T-helper 9 cell (primary cell): ENCODE measurements at places on chromosomes 16 and 17.

- DNase-seq = no peak
Observed at GRCh38 chr16:24427840-24428239, 111.5 kb upstream of the RBBP6 start.

GRCh38 chr17:58920773-58921172 lies 165.1 kb downstream of the PPM1E start:
- no peak for DNase-seq

DNA sequence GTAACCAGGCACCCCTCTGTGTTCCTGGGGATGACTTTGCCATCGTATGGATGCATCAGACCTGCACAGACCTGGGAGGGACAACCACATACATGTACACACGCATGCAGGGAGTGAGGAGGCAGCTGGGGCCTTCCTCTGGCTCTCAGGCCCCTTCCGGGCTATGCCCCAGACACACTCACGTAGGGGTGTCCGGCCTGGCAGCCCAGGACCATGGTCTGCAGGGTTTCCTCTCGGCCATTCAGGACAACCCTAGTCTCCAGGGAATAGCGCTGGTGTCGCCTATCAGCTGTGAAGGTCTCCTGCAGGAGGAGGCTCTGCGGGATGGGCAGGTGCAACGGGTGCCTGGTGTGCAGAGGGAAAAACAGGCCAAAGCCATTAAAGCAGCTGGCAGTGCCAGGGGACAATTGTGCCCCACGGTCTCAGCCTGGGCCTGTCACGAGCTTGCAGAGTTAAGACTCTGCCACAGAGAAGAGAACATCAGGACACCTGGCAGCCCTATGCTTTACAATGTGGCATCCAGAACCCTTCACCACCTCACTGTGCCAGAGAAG lies 101.4 kb downstream of the RMI2 start:
- no peak for DNase-seq

DNA sequence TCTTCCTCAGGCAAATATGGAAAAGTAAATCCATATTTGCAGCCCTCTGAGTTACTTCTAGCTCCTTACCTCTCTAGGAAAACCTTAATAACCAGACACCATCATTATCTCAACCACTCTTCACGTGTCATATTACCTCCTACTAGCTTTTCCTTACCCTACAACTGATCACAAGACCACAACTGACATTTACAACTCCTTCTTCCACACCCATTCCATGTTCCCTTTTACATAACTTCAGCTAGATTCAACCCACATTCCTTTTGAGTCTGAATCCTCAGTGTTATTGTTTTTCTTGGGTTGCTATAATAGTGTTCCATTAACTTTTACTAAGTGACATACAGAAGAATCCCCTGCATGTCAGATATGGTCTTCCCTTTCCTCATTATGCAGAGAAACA lies 4.7 kb upstream of the OR1E2 start:
- DNase-seq = no peak

DNA sequence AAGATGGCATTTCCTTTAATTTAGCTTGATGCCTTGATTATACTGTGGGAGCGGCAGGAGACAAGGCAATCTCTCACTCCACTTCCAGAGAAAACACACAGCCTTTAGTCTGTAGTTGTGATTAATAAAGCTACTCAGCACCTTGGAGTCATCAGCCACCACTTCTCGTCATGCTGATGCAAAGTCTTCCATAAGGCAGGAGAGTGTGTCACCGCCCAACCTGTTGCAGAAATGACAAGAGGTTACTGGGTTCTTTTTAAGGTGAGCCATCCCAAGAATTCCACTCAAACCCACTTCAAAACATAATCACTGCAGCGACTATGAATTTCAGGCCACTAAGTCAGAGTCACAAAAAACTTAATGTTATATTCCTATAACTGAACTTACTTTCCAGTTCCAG lies 223.9 kb upstream of the TOX3 start:
- DNase-seq = no peak

GRCh38 chr17:77935121-77935571 lies 23.4 kb upstream of the TNRC6C start:
- no peak for DNase-seq

DNA sequence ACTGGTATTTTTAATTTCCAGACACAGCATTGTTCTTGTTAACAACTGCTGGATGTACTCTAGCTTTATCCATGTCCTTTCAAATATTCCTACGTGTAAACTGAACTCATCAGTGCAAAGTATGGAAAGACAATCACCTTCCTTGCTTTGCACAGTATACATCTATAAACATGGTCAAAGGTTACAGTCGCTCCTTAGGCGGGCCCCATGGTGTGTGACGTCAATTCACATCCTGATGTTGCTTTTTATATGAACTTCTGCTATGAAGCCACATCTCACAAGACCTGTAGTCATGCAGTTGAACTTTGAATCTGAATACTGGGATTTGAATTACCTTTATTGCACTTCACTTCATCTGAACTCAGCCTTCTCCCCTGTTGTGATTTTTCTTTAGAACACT lies 447.6 kb upstream of the PSMD7 start:
- no peak for DNase-seq

DNA sequence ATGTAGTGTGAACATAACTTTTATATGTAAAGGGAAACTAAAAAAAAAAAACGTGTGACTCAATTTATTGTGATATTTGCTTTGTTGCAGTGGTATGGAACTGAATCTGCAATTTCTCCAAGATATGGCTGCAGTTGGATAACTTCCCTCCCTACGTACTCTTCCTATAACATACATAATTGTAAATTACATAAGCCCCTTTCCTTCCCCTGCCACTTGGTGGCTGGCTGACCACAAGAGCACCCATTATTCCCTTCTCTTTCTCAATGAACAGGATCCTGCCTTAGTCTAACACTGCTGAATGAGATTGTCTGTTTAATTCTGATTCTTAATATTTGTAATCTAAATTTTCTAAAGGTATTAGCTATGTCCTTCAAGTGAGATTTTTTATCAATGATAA lies 27.8 kb downstream of the CCL4 start:
- DNase-seq = no peak

DNA sequence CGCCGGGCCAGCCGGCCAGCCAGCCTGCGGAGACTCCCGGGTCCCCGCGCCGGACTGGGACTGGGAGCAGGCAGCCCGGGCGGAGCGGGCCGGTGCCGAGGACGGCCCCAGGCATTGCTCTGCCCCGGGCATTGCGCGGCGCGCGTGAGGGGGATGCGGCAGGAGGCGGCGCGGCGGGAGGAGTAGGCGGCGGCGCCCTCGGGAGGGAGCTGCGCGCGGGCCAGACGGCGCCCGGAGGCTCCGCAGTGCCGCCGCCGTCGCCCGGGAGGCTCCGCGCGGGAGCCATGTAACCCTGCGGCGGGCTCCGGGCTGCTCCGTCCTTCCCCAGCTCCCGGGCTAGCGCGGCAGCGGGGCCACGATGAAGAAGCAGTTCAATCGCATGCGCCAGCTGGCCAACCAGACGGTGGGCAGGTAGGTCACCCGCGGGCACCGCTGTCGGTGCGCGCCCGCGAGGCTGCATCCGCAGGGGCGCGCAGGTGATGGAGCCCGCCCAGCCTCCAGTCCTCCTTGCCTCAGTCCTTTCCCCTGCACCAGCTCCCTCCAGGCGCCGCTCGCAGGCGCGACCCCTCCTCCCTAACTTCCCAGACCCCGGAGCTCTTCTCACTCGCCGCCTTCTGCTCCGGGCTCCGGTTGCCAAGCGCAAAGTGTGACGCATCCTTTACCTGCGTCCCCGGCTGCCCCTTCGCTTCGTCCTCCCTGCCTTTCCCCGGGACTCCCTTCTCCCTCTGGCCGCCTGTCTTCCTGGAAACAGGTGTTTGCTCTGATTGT lies at the start of gene ARHGAP44:
ARHGAP44 (plus strand) TSS at position 18 of the 768 bp plus-strand sequence; CDS start at position 359, 341 bp downstream.
- DNase-seq = no peak

DNA sequence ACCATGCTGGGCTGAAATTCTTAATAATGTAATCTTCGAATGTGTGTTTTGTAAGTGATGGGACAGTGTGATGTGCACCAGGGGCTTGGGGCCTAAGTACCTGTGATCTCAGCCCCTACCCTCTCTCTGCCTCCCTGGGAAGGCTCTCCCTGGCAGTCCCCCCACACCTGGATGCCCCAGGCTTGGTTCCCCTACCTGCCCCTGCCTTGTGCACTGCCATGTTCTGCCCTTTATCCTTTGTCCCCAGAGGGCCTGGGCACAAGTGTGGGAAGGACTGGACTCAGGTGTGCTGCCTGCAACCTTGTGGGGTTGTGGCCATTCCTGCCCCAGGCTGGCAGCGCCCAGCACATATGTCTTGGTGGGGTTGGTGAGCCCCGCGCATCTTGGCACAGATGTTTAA lies 55.4 kb upstream of the CREBBP start:
- no peak for DNase-seq

DNA sequence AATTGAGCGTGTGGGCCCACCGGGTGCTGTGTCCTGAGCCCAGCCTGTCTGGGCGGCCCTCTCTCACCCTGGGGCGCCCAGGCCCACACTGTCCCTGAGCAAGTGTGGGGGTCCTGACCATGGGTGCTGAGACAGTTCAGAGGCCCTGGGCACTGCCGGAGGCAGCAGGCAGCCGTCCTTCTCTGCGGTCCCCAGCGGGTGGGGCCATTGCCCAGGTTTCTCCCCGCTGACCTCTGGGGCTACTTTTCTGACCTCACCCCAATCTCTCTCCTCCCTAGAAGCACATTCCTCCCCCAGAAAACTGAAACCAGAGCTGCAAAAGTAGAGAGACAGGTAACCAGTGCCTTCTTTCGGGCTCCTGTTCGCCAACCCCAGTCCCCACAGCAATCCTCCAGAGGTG lies 36.0 kb upstream of the PVALEF start:
- no peak for DNase-seq

DNA sequence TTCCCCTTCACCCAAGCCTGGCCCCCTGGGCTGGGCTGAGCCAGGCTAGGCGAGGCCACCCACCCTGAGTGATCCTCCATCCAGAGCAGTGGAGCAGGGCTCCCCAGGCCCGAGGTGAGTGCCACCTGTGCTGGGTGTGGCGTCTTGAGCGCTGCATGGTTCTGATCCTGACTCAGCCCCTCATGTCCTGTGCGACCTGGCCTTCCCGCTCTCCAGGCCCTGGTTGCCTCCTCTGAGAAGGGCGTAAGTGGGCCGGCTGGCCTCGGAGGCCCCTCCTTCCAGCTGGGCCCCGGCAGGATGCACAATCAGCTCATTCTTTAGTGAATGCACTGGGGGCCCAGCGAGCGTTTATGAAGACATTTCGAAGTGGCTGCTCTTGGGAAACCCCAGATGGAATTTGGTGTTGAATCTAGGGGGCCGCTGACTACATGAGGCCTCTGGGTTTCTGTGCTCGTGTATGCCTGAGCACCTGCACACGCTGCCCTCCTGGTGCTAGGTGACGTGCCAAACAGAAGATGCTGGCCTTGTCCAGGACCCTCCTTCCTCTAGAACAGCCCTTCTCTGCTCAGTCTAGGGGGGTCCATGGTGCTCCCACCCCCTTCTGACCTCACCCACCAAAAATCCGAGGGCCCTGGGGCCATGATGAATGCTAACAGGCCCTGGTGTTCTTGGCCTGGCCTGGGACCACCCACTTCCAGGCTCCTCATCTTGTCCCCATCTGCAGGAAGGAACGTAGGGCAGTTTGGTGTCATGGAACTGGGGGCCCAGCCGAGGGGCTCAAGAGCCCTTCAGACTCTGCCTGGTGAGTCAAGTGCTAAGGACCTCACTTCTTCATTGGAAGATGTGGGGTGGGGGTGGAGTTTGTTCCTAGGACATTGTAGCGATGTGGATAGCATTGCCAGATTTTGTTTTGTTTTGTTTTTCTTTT lies 3.6 kb upstream of the TMEM92 start:
- DNase-seq = no peak
